H9 (cell line): ENCODE measurements at places on chromosomes 2 and 18. TPM values are rescaled to one million over a fixed set of nuclear protein-coding genes. Genes with fewer than 3 reads are reported as not detected.

Gene PTH2R
- 0.20 and 0.29 TPM in 2 replicates for total RNA-seq

Gene RALB
- 24.6 and 27.1 TPM in 2 replicates for total RNA-seq

Gene IL1RN
- total RNA-seq = not detected in 2 replicates

GRCh38 chr2:10390369-10390801, 57.7 kb downstream of the ODC1 start:
- no peak for DNase-seq
- H3K4me1 ChIP-seq = peaks cover 6% of the 10 kb centered on the region; the same call in 1 of the 2 replicates
- H3K27ac ChIP-seq = no peak overlapping the region
- H3K36me3 ChIP-seq = no peaks in the 10 kb centered on the region
- H3K27me3 ChIP-seq = no peaks in the 10 kb centered on the region; the same call in 1 of the 2 replicates
- no peak overlapping the region for H3K4me3 ChIP-seq

- no peaks in the 10 kb centered on the region for H3K27me3 ChIP-seq
- H3K36me3 ChIP-seq = no peaks in the 10 kb centered on the region
- no peak overlapping the region for H3K27ac ChIP-seq
- no peak overlapping the region for H3K4me3 ChIP-seq
- no peak for DNase-seq
Observed at GRCh38 chr2:218430721-218431120, 11.8 kb downstream of the VIL1 start.
